ENCODE measurements at places on chromosomes 11 and 22.

DNA sequence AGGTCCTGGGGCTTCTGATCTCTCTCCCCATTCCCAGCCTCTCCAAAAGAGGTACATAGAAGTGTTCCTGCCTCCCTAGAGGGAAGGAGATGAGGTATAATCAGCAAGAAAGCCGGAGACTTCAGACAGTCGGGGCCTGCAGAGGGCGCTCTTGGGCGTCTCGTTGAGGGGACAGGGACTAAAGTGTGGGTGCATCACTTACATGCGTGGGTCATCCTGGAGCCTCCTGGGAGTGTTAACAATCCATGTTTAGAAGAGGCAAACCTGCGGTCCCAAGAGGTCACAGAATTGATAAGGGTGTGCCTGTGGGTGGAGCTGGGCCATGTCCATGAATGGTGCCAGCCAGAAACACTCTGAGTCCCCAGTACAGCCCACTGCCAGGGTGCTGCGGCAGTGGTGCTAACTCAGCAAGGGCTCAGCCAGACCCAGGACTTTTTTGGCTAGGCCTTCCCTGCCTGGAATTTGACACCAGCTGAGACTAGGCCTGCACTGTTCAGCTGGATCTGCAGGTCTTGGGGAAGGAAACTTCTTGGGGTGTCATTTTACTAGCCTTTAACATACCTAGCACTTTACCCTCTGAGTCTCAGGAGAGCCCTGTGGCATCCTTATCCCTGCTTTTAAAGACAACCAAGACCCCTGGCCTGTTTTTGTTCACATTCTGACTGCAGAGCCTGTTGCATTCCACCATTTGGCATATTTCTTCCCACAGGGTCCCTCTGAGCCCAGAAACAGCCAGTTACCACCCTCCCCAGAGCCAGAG, 5.5 kb downstream of the YDJC start:
- peak; percentile 49 for DNase-seq

DNA sequence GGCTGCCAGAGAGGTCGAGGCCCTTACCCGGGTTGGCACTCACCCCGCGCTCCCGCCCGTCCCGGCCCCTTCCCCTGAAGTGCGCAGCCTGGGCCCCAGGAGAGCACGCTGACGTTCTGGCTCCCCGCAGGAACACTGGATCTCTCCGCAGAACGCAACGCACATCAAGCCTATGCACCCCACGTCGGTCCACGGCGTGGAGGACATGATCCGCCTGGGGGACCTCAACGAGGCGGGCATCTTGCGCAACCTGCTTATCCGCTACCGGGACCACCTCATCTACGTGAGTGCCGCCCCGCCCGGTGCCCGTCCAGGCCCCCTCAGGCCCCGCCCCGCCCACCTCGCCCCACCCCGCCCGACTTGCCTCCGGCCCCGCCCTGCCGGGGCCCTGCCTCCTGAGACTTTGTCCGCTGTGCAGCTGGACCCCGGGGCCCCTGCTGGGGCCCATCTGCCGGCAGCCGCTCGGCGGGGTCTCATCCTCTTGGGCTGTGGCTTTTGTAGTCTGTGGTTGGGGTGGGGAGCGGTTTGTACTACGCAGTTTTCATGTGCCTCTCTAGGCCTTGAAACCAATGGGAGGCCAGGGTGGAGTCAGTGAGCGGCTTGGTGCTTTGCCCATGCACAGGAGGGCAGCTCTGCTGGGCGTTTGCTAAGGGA, 19.7 kb downstream of the MYO7A start:
- DNase-seq, result peak; percentile 37

GRCh38 chr11:111730871-111731591, 35.2 kb downstream of the PPP2R1B start:
- DNase-seq, result no peak

DNA sequence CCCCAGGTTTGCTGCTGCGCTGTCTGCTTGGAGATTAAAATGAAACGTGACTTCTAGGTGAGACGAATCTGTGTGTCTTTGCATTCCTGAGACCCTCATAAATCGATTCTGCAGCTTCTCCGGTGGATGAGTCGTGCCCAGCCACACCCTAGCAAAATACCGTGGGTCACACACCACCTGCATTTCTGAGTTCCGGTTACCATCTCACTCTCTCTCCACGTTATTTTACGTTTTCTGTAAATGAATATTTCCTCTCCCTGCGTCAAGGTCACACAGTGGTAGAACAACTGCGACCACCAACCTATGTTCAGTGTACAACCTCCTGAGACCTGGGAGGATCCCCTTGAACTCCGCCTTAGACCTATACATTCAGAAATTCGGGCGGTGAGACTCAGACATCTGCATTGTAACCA, 1.1 kb downstream of the YWHAH start:
- no peak for DNase-seq

GRCh38 chr22:35054064-35054463, 11.9 kb upstream of the ISX start:
- no peak for DNase-seq

GRCh38 chr11:59615120-59615636, 396 bp downstream of the OSBP start:
- peak; percentile 76 for DNase-seq

DNA sequence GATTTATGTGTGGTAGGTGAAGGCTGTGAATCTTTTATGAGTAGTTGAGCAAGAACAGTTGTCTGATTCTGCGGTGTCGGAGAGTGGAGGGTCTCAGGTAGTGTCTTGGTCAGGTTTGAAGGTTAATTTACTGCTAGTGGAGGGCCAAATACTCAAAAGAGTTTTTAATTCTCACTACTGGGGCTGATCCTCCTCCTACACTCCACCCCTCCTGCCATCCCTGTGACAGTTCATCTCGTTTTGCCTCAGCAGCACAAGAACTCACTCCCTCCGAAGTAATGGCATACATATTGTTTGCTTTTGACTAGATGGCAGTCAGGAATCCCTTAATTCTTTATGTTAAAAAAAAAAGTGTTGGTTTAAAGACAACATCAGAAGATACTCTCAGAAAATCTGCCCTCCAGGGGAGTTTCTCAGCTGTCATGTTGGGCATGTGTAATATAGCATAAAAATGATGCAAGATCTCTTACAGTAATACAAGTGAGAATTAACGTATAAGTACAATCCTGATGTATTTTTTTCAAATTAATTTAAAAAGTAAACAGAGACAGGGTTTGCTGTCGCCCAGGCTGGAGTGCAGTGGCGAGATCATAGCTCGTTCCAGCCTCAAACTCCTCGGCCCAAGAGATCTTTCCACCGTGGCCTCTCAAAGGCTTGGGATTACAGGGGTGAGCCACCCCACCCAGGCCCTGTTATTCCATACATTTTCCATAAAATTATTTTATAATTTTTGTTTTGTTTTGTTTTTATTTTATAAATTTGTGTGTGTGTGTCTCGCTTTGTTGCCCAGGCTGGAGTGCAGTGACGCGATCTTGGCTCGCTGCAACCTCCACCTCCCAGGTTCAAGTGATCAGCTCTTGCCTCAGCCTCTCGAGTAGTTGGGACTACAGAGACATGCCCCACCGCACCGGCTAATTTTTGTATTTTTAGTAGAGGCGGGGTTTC, 1.3 kb downstream of the FAR1 start:
- no peak for DNase-seq

DNA sequence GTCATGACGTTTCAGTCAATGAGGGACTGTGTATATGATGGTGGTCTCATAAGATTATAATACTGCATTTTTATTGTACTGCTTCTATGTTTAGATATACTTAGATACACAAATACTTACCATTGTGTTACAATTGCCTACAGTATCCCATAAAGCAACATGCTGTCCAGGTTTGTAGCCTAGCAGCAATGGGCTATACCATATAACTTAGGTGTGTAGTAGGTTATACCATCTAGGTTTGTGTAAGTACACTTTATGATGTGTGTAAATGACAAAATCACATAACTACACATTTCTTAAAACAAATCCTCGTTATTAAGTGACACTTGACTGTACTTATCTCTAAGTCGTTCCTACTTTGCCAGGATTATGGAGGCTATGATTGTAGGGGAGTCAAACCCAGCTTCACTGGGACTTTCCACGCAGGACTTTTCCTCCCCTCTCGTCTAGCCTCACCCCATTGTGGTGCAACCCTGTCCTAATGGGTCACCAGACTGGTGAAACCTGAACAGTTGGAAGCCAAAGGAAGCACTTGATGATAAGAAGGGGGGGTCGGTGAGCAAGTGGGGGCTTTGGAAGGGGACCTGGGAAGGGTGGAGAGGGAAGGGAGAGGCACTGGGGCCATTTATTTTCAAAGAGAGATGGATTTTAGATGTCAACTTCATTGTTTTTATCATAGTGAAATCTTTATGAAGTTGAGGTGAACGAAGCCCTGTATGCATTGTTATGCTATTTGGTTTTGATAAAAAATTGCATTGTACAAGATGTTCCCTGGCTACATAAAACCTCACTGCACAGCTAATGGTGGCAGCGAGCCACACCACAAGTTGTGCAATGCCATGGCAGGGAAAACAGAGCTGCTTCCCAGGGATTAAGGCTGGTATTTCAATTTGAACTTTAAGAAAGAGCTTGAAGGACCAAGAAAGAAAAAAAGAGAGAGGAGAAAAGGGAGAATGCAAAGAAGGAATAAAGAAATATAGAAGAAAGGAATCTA, 129.1 kb downstream of the EHF start:
- DNase-seq, result no peak

- no peak for DNase-seq
These were observed 52.1 kb downstream of the NTM start for GRCh38 chr11:131422496-131422895.

DNA sequence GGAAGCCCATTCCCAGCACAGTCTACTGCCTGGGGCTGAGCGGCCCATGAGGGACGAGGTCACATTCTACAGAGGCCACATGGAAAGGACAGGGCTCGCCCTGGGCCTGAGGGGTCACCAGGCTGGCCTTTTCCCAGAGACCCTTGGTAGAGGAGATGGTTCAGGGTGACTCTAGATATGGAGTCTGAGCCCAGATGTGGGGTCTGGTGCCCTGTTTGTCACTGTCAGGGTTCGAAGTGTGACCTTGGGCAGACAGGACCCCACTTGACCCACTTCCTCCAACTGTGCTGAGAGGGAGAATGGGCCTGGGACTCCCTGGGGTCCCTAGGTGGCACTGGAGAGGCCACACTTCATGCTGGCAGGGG, 81.0 kb downstream of the MYEOV start:
- DNase-seq, result no peak

DNA sequence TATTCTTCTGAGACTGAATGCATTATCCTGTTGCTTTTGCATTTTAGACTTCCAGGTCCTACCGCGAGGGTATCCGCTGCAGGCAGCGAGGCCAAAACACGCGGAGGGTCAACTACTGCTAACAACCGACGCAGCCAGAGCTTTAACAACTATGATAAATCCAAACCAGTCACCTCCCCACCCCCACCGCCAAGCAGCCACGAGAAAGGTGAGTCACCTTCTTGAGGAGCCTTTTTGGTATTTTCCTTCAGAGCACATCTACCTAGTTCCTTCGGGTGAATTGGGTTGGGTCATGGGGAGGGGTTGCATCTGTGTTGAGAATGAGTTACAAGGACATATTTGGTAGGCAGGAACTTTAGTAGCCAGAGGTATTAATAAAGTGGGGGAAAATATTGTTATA, 179.8 kb downstream of the NAV2 start:
- DNase-seq, result no peak

DNA sequence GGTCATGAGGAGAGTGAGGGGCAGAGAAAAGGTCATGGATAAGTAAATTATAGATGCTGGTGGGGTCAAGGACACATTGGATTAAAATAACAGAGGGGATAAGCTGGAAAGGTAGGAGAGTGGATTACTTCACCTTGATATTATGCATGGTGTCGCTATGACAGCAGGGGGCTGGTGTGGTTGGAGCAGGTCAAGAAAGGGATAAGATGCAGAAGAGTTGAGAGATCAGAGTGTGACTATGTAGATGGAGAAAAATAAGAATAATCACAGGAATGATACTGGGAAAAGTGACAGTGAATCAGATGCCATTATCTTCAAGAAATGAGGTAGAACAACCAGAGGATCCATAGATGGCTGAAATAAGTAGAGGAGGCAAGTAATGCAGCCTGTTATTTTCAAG, 29.4 kb upstream of the AMOTL1 start:
- DNase-seq, result no peak

- no peak for DNase-seq
These were observed 34.6 kb upstream of the CRTAM start for GRCh38 chr11:122803716-122804115.

GRCh38 chr11:131913267-131913666, 542.9 kb downstream of the NTM start:
- DNase-seq, result no peak

DNA sequence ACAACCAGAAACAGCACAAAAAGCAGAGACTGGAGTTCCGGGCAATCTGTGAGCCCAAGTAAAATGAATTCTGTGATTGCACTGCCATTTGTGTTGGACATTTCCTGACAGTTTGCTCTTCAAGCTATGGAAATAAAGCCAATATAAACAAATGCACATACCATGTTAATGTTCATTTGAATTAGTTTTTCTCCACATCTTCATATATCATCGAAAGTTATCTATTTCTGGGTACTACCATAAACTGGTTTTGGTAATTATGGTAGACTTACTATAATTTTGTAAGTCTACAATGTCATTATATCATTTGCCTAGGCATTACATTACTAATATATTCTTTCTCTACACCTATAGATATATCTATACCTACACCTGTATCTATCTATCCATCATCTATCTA, at the start of gene OR5M11:
Gene OR5M11, minus strand, starts transcription at position 101 of the 400 bp plus-strand sequence. Its CDS starts 0 bp downstream, at position 101.
- DNase-seq, result no peak

Measured in CD4-positive, alpha-beta T cell treated with Interleukin-12 subunit alpha and Interleukin-12 subunit beta, for 1 hour (primary cell).